NCI-H2081 (cell line): ENCODE measurements at places on chromosomes 5 and 9.

GRCh38 chr5:72112389-72112788 is 5.1 kb downstream of the MAP1B start:
- peak; percentile 3 for DNase-seq

DNA sequence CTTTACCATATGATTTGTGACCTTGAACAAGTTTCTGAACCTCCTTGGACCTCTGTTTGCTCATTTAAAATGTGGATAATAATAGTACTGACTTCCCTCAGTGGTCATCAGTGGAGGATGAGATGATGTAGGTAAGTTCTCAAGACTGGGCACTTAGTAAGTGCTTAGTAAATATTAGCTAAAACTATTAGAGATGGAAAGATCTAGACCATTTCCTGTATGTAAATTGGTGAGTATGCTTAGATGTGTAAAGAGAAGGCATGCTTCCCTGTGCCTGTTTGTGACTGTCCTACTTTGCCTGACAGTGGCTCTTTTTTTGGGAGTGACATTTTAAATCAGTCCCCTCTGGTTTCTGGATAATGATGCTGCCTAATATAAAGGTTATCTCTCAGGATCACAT is 288.1 kb downstream of the GABRB2 start:
- DNase-seq = no peak

GRCh38 chr9:92737611-92738299 is 26.9 kb downstream of the BICD2 start:
- DNase-seq = no peak

GRCh38 chr9:127869310-127870152 is 7.9 kb downstream of the AK1 start:
- peak; percentile 80 for DNase-seq

DNA sequence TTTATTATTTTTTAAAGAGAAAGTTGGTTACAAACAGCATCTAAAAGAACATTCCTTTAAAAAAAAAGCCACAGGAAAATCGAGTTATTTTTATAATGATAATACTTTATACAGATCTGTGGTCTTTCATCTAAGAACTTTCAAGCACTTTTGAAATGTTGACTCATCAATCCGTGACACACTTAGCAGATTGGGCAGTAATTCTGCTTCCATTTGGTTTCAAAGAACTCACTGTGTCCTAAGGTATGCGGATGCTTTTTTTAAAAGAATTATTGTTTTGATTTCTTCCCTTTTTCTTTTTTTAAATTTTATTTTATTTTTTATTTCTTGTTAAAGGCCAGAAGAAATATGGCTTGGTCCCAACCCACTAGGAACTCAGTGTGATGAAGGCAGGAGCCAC is 147.8 kb downstream of the AOPEP start:
- DNase-seq = no peak
